SJSA1 (cell line): ENCODE measurements at places on chromosomes 2 and 18. TPM values are rescaled to one million over a fixed set of nuclear protein-coding genes. Genes with fewer than 3 reads are reported as not detected.

- no peak for DNase-seq
These were observed 9.6 kb downstream of the CYB5A start for GRCh38 chr18:74281980-74282754.

DNA sequence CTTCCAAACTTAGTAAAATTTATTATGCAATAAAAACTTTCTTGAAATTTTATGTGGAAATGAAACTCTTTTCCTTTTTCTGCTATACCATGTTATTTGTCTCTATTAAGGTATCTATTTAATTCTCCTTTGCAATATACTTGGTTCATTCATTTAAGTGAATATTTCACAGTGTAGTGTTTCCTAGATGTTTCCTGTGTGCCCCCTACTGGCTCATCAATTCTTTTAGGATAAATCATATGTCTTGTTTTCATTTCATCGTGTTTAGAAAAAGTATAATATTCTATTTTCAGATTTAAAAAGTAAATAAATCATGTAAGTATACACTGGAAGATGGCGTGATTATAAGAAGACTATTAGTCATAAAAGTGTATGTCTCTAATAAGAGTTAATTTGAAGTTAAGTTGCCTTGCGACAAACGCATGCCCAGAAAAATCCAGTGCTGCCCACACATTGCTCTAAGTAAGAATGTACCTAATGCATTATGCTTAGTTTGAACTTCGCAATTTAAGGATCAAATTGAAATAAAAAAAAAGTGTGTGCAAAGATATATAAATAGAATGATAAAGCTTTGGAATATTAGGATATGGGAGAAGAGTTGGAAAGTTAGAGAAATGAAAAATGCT, 525.4 kb downstream of the KCNJ3 start:
- no peak for DNase-seq

DNA sequence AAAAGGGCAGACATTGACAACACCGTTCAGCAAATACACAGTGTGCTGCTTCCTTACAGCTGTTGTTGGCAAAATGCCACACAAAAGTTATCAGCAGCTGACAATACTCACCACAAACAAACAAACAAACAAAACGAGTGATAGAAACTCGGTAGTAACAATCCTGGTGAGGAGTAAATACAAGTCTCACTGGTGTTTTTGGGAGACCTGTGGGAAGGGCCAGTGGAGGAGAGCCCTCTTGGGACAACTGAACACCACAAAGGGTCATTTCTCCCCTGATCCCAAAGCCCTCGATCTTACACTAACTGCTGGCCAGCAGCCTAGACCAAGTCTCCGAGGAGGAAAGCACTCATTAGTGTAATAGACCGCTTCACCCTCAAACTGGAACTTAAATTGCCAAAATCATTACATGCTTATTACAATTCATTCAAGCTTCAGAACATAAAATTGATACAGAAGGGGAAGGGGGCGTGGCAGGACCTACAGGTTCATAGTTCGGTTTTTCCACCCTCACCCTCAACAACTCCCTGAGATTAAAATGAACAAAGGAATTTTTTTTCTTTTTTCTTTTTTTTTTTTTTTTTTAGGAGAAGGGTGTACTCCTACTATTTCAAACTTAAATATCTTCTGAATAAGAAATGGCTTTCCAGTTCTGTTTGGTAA, 5.0 kb downstream of the AP1S3 start:
- DNase-seq, result no peak

GRCh38 chr2:48248251-48248933, 281.6 kb upstream of the STON1 start:
- DNase-seq, result peak; percentile 87

GRCh38 chr2:27959496-27959895, 69.0 kb downstream of the BABAM2 start:
- DNase-seq, result no peak

- no peak for DNase-seq
These were observed 27.7 kb upstream of the DCC start for GRCh38 chr18:52312346-52312745.

DNA sequence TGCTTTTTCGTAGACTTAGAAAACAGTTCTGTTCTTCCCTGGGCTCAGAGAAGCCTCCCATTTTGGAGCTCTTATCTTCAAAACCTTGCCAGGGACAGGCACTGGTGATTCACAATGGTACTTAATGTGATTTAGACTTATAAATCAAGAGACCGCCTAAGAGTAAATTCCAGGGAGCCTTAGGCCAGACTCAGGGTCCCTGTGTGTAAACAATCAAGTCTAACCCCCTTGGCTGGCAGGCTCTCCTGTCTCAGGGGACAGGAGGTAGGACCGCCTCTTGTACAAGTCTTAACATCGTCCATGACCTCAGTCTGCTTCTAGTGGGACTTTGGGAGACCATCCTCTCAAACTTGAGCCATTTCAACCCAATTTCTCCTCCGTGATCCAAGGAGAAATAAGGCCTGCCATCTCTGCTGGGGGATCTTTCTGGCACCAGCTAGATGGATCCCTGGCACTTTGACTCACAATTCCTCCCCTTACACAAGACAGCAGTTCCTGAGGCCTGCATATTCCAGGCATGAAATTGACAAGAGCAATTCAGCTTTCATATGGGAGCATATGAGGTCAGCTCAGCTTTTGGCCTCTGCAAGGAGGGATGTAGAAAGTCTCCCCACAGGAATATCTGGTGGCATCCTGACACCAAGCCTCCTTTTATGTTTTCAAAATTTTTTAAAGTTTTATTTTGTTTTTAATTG, 487.0 kb downstream of the TNS1 start:
- DNase-seq, result no peak

DNA sequence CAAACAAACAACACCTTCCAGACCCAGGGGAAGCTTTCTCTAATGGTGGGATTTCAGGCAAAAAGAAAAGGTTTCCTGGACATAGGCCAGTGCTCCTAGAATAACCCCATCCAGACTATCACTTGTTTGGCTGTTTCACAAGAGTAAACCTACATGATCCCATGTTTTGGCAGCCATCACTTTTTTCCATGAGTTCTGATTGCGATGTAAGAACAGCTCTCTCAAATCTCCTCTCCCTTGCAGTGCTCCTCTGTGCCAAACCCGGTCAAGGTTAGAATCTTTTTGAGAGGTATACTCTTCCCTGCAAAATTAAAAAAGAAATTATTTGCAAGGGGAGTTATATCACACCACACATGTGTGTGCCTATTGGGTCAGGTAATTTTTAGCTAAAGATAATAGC, 11.9 kb downstream of the GRP start:
- DNase-seq, result no peak

DNA sequence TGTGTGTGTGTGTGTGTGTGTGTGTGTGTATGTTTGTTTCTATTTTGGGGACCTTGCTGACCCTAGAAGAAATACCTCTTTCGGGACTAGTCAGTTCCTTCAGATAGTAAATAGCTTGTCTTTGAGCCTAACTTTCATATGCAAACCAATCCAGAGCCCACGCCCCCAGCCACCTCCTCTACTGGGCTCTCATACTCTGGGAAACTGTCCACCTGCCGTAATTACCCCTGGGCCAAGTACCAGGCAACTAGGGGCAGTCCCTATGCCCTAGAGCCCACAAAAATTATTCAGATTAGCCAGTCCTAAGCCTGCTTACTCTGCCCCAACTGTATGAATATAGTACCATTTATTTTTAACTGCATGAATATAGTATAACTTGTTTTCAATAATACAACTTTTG, 970.4 kb downstream of the EPHA4 start:
- no peak for DNase-seq

DNA sequence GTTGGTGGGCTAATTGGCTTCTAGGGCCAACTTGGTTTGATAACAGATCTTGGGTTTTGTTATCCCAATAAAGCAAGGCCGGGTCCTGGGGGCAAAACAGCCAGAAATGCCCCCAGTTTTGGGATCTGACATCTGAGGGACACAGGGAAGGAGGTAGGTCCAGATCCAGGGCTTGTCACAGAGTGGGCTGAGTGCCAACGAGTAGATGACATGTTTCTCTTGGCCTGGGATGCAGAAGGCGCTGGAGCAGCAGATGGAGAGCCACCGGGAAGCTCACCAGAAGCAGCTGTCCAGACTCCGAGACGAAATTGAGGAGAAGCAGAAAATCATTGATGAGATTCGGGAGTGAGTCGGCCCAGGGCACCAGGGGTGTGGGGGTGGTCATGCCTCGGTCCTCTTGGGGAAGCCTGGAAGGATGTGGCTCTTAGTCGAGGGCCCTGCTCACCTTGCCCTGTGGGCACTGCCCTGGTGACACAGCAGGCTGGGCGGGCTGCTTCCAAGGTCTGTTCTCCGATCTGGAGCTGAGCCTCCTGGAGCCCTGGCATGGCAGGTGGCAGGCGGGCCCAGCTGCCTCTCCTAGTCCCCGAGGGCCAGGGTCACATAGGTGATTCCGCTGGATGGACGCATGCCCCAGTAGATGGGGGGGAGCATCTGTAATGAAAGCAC, 40.2 kb upstream of the LYPD6B start:
- no peak for DNase-seq

- DNase-seq, result no peak
These were observed 87.2 kb upstream of the EPB41L3 start for GRCh38 chr18:5630900-5631413.

DNA sequence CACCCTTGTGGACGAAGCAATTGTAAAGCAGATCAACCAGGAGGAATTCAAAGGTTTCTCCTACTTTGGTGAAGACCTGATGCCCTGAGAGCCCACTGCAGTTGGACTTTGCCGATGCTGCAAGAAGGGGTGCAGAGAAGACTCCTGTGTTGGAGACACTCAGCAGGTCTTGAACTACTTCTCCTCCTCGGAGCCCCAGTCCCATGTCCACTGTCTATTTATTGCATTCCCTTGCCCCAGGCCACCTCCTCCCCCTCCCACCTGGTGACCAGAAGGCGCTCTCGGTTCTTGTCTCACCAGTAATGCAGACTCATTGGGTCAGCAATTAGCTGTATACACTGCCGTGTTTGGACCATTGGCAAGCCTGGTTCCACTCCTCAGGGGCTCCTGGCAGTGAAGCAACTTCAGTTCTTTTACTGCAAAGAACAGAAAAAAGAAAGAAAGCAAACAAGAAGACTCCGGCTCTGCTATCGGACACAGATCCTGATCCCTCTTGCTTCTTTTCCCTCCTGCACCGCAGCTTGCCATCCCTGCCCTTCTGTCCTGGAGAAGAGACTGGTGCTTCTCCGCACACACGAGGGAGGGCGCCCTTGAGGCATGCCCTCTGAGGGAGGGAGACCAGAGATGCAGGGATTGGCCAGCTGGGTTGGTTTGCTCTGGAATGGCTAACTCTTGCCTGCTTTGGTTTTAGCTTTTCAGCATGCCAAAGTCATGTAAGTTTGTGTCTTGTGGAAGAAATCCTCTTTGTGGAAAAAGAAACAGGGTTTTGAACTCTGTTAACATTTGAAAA, 112.2 kb upstream of the EPAS1 start:
- no peak for DNase-seq

GRCh38 chr2:113361051-113361450, 76.4 kb upstream of the ZNG1B start:
- no peak for DNase-seq

- DNase-seq, result no peak
These were observed 55.8 kb downstream of the CTIF start for GRCh38 chr18:48594471-48595094.

GRCh38 chr2:166451468-166451867, 42.6 kb downstream of the SCN7A start:
- no peak for DNase-seq

DNA sequence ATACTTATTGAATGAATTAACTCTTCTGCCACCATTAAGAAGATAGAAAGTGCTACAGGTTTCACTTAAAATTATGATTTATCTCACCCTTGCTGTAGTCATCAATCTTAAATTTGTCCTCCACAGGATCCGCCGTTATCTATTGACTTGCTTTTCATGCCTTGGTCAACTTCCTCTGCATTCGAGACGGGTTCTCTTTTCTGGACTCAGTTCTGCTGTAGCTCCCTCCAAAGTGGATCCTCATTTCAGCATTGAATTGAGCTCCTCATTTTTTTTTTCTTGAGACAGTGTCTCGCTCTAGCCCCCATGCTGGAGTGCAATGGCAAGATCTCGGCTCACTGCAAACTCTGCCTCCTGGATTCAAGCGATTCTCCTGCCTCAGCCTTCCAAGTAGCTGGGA, 27.6 kb downstream of the INPP5D start:
- no peak for DNase-seq

GRCh38 chr2:73906847-73907505, 14.2 kb downstream of the ACTG2 start:
- no peak for DNase-seq

DNA sequence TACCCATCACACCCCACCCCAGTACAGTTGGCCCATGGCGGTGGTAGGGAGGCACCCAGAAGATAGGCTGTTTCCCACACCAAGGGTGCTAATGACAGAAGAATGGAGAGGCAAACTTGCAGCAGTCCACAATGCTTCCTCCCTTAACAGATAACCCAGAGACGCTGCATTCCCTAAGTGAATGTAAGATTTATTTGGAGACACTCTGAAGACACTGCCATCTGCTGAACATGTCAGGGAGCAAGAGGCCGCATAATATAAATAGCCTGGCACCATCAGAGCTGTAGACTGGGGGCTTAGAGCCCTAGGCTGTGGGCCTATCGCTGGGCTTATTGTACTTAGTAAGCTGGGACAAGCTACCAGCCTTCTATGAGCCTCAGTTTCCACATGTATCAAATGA, 2.2 kb upstream of the IWS1 start:
- no peak for DNase-seq

GRCh38 chr18:61574665-61575064, 241.4 kb downstream of the CDH20 start:
- DNase-seq, result peak; percentile 35

DNA sequence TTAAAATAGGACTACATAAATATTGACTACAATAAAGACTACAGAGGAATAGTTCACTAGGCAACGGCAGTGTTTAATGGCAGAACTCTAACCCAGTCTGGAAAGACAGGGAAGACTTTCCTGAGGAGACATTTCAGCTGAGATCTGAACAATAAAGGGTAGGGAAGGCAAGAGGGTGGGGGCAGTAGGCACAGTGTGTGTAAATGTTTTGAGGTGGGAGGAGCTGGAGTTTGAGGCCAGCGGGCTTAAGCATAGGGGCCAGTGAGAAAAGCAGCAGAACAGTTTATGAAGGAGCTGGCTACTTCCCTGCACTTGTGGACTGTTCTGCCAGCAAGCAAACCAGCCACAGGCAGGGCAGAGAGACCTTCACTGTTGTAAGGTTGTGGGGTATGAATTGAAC, 76.6 kb upstream of the UGP2 start:
- no peak for DNase-seq

DNA sequence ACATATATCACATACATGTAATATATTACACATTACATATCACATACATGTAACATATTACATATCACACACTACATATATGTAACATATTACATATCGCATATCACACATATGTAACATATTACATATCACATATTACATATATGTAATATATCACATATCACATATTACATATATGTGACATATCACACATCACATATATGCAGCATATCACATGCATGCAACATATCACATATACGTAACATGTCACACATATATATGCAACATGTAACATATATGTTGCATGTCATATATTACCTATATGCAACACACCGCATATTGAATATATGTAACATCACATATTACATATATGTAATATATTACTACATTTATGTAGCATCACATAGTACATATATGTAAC, 211.2 kb downstream of the ARL6IP6 start:
- no peak for DNase-seq

Gene PLA2R1
- 1.9 and 2.3 TPM in 2 replicates for total RNA-seq

Gene AQP12B
- not detected in 2 replicates for total RNA-seq

Gene RBM43
- total RNA-seq, result 1.7 and 3.7 TPM in 2 replicates

Gene REG3A
- not detected in 2 replicates for total RNA-seq

Gene IL36A
- total RNA-seq, result not detected in 2 replicates

Gene PARD3B
- total RNA-seq, result 8.3 and 10.6 TPM in 2 replicates

Gene CD28
- not detected in 2 replicates for total RNA-seq

Gene SPEG
- 0.44 and 4.2 TPM in 2 replicates for total RNA-seq

Gene CASP10
- total RNA-seq, result 0.56 and 1.6 TPM in 2 replicates

Gene ZAP70
- total RNA-seq, result not detected in 2 replicates

Gene LINC00305
- not detected in 2 replicates for total RNA-seq

Gene LAMA3
- 0.25 and 0.61 TPM in 2 replicates for total RNA-seq

Gene PSMD14
- total RNA-seq, result 232 and 239 TPM in 2 replicates
